ENCODE measurements at places on chromosomes 7 and 10. TPM values are rescaled to one million over a fixed set of nuclear protein-coding genes. Genes with fewer than 3 reads are reported as not detected.

- no peak for DNase-seq
- H3K27me3 ChIP-seq = no peaks in the 10 kb centered on the region
- H3K4me1 ChIP-seq = no peaks in the 10 kb centered on the region
- H3K27ac ChIP-seq = no peak overlapping the region
- no peaks in the 10 kb centered on the region for H3K36me3 ChIP-seq
- no peak overlapping the region for H3K4me3 ChIP-seq
Measured at GRCh38 chr7:154947604-154948003, 55.3 kb downstream of the PAXIP1 start.

The PSPH gene
- 4.5 TPM for total RNA-seq

DNA sequence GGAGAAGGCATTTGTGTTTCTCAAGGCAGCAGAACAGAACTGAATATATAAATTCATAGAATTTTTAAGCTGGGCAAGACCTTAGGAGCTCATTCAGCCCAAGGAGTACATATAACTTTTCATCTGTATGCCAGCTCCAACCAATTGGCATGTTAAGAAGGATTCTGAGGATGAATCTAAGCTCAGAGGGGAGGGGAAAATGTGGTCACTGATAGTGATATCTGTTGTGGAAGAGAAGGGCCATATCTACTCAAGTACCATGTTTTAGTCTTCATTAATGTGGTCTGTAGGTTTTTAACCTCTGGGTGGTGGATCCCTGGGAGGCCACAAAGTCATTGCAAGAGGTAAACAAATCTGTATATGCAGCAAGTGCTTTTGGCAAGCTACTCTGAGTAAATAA is 6.4 kb downstream of the CALD1 start:
- no peak for DNase-seq
- peak overlapping the region; percentile 90 for H3K27ac ChIP-seq
- no peak overlapping the region for H3K4me3 ChIP-seq
- H3K36me3 ChIP-seq = no peaks in the 10 kb centered on the region
- no peaks in the 10 kb centered on the region for H3K27me3 ChIP-seq

GRCh38 chr7:143454091-143454680 is 10.9 kb downstream of the TAS2R60 start:
- H3K27me3 ChIP-seq = no peaks in the 10 kb centered on the region
- H3K4me3 ChIP-seq = no peak overlapping the region
- no peaks in the 10 kb centered on the region for H3K4me1 ChIP-seq
- DNase-seq = no peak

DNA sequence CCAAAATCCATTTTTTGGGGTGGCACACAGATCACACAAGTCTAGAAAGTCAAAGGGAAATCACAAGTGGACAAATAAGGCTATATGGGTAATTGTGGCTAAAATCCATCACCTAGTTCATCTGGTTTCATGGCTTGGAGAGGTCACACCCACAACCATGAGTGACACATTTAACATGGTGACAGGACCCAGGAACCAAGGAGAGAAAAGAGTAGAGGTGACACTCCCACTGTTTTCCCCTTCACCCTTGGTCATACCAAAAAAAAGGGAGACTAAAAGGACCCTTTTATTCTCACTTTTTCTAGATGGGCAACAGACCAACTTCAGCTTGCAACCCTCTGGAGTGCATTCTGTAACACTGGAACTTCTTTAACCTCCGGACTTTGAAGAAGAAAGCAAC is 46.2 kb upstream of the ZNF107 start:
- H3K27me3 ChIP-seq = no peaks in the 10 kb centered on the region
- H3K27ac ChIP-seq = no peak overlapping the region
- no peaks in the 10 kb centered on the region for H3K4me1 ChIP-seq
